Skin of body (tissue), 3 donors: ENCODE measurements at places on chromosomes 5 and 9.

- no peak for DNase-seq
These were observed 96.8 kb upstream of the MRPS30 start for GRCh38 chr5:44711901-44712300.

- DNase-seq: no peak
These were observed 39.2 kb downstream of the DCAF10 start for GRCh38 chr9:37839496-37840461.

- no peak for DNase-seq
These were observed 23.9 kb downstream of the IRF1 start for GRCh38 chr5:132466433-132467286.

DNA sequence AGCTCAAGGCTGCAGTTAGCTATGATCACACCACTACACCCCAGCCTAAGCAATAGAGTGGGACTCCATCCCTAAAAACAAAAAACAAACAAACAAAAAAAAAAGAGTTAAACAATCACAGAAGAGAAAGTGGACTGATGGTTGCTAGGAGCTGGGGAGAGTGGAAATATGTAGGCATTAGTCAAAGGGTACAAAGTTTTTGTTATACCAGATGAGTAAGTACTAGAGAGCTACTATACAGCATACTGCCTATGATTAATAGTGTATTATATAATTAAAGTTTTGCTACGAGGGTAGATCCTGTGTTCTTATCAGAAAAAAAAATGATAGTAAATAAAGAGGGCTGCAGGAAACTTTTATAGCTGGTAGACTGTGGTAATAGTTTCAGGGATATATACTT, 538.6 kb downstream of the ELAVL2 start:
- DNase-seq: no peak
